ENCODE measurements at places on chromosomes 2 and 18.

DNA sequence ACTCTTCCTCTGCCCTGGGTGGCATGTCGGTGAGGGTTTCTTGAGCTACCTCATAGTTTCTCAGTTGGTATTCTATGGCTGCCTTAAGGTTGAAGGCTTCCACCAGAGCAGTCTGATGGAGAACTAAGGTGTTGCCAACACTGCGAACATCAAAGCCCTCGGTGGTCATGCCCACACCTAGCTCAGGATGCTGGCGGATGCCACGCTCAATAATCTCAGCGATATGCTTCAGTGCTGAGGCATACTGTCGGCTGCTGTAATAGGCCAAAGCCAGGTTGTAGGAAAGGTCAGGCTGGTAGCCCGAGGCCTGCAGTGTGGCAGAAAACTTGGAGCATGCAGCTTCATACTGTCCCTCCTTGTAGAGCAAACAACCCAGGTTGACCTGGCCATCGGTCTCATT, 225.3 kb downstream of the AGPS start:
- no peak for DNase-seq

GRCh38 chr18:36089001-36089400, 21.6 kb upstream of the RPRD1A start:
- no peak for DNase-seq

GRCh38 chr2:241081643-241082340, 20.3 kb downstream of the MTERF4 start:
- no peak for DNase-seq

DNA sequence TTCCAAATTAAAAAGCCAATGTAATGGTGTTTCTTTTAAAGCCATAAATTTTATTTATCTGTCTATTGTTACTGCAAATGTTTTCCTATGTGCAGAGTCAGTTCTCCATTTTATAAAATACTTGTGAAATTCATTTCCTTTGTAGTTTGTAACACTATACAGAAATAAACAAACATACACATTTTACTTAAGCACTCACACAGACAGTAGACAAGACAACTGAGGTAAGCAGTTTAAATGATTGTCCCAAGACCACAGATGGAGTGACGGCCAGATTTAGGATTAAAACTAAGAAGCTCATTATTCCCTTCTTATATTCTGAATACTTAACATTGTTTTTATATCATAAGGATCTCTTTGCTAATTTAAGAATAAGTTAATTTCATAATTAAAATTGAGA, 100.9 kb downstream of the BAZ2B start:
- DNase-seq: no peak

DNA sequence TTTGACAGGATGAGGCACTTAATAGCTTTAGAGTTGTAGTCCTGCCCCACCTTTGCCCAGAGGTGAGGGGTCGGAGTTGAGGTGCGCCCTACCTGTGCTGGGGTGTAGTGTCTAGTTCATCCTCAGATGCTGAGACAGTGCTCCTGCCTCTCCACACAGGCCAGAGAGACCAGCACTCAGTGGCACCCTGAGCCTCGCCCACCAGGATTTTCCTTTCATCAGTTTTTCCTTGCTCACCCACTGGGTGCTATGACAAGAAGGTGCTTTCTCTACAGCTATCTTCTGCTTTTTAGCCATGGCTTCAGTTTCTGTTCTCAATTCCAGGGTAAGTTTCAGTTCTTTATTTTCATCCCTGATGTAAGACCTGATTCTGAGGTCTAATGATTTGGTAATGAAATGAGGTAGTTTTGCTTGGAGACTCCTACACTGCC, 16.8 kb upstream of the TMEM131 start:
- peak; percentile 98 for DNase-seq

Data from SIG-M5 (cell line).